Bone marrow (tissue), 2 donors: ENCODE measurements at places on chromosomes 3 and 15.

DNA sequence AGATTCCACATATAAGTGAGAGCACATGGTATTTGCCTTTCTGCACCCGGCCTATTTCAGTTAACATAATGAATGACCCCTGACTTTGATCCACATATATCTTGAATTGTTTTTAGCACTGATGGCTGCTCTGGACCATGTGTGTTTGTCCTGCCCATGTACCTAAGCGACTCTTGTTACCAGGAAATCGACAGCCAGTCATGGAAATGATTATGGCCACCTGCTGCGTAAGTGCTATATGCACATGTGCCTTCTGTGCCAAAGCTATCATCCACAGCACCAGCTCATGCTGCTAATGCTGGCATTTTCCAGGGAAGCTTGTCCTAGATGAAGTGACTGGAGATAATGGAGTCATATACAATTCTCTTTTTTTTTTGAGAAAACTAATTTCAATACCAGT lies 103.7 kb downstream of the PEX5L start:
- no peak for DNase-seq

DNA sequence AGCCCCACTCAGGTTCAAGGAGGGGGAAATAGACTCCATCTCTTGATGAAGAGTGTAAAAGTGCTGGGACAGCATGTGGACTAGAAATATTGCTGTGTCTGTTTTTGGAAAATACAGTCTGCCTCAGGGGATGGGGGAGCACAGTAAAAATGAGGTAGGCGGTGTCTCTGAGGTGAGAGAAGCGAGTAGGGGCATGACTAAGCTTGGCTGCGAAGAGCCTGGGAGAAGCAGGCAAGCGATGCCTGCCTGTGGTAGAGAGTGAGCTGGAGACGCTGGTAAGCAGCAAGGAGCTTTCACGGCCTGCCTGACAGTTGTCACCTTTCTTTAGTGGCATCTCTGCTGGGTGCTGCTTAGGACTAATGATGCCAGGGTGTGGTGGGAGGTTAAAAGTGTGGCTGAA lies 49.0 kb upstream of the DCLK3 start:
- no peak for DNase-seq

DNA sequence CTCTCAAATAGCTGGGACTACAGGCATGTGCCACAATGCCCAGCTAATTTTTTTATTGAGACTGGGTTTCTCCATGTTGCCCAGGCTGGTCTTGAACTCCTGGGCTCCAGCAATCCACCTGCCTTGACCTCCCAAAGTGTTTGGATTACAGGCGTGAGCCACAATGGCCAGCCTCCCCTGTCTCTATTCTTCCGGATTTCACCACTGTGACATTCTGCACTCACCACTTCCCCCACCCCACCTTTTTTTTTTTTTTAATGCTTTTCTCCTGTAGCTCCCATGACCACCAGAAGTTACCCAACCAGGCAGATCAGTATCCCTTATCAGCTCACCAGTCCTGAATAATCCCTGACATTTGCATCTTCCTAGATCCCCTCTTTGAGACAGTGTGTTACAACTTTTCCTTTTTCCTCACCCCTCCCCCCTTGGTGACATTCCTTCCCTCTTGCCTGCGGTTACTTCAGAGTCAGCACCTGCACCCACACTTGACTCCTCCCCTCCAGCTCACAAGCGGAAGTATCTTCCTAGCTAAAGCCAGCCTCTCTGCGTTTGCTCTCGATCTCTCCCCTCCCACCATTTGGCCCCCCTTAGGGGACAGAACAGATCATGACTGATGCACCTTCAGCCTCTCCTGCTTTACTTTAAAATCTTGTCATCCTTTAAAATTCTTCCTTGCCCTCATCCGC lies 13.5 kb upstream of the ZNF592 start:
- DNase-seq: no peak

DNA sequence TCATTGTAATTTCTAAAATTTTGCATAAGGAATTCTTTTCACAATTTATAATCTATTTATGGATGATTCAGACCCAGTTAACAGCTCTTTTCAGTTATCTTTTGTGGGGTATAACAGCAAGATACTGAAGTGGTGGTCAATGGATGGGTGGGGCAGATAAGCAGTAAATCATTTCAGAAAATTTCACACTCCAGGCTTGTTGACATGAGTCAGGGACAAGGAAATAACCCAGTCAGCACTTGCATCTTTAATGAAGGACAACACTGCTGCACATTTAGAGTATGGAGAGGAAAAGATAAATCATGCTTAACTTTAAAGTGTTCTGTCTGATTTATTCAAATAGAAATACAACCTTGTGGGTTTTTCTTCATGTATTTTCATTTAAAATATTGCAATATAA lies 181.6 kb downstream of the ROBO1 start:
- no peak for DNase-seq

- DNase-seq: no peak
These were observed 16.9 kb upstream of the C3orf38 start for GRCh38 chr3:88132894-88133293.

DNA sequence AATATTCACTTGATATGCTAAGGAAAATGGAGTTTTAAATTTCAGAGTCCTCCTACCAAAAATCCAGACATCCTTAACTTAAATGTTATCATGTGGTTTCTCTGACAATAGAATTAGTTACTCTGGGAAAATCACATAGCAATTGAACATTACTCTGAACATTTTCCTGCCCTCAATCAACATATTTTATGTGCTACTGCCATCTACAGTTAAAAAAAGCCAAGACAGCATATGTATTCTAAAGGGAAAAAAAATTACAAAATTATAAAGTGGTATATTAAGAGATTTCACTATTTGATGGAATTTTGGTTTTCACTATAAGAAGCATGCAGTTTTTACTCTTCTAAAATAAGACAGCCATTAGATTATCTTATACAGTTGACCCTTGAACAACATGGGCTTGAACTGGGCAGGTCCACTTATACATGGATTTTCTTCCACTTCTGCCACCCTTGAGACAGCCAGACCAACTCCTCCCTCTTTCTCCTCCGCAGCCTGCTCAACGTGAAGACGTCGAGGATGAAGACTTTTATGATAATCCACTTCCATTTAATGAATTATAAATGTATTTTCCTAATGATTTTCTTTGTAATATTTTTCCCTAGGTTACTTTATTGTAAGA lies 122.3 kb downstream of the ATP1B3 start:
- no peak for DNase-seq

DNA sequence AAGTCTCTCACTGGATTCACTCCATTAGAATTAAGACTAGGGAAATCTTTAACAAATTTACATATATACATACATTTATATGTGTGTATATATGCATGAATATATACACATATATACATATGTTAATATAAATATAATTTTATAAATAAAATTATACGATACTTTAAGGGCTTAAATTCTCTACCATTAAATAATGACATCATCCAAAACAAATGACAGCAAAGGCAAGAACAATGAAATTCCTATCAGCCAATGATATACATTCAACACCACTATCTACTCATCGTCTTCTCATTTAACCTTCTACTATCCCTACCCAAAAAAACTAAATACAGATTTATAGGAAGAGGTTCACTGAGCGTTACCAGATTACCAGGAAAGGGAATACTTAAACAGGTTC lies 152.0 kb downstream of the VPS13C start:
- no peak for DNase-seq

GRCh38 chr3:155179437-155179827 lies 99.3 kb downstream of the MME start:
- DNase-seq: no peak

DNA sequence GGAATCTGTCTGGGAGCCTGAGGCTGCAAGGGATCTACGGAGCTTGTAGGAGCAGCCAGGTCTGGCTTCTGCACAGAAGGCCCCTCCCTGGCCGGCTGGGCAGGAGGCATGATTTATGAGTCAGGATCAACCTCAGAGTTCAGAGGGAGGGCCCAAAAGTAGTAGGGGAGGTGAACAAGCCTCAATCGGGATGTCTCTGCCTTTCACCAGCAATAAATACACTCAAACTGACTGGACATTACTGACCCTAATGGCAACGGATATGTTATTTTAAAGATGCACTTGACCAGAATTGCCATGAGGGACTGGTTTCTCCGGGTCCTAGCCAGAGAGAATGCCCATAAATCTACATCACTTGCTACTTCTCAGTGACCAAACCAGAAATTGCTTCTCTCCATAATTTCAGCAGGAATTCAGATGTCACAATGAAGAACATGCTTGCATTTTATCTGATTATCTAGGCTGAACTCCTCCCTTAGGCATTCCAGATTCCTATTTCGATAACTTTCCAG lies 109.6 kb upstream of the LMOD3 start:
- no peak for DNase-seq

- DNase-seq: peak; percentile 9
These were observed 1.3 kb upstream of the TWF2 start for GRCh38 chr3:52240059-52240885.

- DNase-seq: peak; percentile 4
These were observed 238.7 kb downstream of the ISL2 start for GRCh38 chr15:76575274-76575673.

- DNase-seq: no peak
These were observed 1.5 kb downstream of the CYP1A1 start for GRCh38 chr15:74723754-74724334.

GRCh38 chr15:40872791-40873693 lies 992 bp downstream of the RHOV start:
- no peak for DNase-seq

- DNase-seq: no peak
These were observed 15.9 kb upstream of the SMAD3 start for GRCh38 chr15:67049351-67050044.
